ENCODE measurements at places on chromosomes 6 and 20.

DNA sequence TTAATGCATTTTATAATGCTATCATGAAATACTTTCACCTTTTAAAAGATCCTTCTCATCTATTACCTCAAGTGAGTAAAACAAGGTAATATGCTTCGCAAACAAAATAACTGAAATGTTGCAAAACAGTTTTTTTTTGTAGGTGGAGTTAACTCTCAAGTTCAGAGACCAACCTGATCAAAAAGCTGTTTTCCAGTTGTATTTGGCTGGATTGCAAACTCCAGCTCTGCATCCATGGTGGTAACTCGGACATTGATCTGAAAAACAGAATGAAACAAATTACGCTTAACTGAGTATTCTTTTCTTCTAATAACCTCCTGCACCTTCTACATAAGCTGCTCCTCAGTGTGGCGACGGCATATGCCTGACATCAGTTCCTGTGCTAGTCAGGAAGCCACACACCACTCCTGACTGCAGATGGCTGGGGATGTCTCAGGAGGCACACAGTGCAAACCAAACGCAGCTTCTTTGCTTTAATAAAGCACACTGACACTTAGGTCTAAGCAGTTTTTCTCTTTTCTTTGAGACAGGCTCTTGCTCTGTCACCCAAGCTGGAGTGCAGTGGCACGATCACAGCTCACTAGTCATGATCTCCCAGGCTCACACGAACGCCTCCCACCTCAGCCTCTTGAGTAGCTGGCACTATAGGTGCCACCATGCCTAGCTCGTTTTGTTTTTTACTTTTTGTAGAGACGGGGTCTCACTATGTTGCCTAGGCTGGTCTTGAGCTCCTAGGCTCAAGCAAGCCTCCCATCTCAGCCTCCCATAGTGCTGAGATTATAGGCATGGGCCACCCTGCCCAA is 29.9 kb downstream of the EZR start:
- DNase-seq: peak; percentile 88

GRCh38 chr20:42125426-42125825 is 507.2 kb upstream of the CHD6 start:
- DNase-seq: no peak

GRCh38 chr20:57663681-57664451 is 43.6 kb upstream of the ZBP1 start:
- no peak for DNase-seq

- peak; percentile 1 for DNase-seq
These were observed 151.0 kb upstream of the HEY2 start for GRCh38 chr6:125598422-125598821.

- DNase-seq: no peak
These were observed 4.4 kb downstream of the PYGB start for GRCh38 chr20:25252230-25252651.

GRCh38 chr20:13442986-13443385 is 195.7 kb downstream of the TASP1 start:
- peak; percentile 21 for DNase-seq

DNA sequence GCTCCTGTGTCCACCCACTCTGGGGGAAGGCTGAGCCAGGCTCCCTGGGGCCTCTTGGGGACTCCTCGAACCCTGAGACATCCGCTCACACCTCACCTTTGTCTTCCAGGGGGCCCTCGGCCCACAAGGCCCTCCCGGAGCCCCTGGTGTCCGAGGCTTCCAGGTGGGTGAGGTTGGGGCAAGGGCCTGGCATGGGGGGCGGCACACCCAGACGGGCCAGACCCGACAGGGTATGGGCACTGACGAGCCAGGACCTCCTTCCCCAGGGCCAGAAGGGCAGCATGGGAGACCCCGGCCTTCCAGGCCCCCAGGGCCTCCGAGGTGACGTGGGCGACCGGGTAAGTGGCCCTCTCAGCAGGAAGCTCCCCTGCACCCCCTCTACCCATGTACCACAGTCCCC is 13.4 kb downstream of the COL9A3 start:
- DNase-seq: no peak

- DNase-seq: peak; percentile 91
These were observed 9.4 kb downstream of the HM13 start for GRCh38 chr20:31523361-31524283.

DNA sequence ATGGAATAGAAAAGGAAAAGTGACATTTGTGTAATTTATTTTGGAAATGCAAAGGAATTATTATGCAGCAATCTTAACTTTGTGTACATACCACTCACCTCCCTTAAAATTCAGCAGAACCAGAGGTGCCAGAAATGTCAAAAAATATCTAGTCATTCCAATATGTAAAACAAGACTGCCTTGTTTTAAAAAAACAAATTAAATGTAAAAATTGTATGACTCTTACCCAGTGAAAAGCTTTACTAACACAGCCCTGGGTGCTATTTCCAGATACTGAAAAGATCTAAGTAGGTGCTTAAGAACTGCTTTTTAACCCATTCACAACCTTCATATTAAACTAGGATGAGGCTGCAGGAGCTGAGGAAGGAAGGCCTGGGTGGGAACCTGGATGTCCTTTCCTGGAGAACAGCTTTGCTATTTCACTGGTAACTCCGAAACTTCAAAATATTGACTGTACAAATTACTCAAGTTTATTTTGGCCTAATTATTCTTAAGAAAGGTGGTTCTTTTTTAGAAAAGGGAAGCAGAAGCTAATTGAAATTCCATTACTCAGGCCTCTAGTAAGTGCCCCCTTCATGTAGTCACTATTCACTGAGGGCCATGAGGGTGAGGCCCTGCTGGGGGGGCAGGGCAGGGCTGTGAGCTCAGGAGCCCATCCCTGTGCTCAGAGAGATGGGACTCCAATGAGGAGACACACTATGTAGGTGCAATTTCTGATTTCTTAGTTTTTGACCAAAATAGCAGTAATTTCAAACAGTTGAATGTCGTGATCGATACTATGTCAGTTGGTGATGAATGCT is 139.6 kb downstream of the MAP3K4 start:
- no peak for DNase-seq
